Stimulated activated CD4-positive, alpha-beta T cell treated with anti-CD3 and anti-CD28 coated beads, Interleukin-2, amount 100 ng/mL, for 4 hours (primary cell): ENCODE measurements at places on chromosomes 5 and 9.

DNA sequence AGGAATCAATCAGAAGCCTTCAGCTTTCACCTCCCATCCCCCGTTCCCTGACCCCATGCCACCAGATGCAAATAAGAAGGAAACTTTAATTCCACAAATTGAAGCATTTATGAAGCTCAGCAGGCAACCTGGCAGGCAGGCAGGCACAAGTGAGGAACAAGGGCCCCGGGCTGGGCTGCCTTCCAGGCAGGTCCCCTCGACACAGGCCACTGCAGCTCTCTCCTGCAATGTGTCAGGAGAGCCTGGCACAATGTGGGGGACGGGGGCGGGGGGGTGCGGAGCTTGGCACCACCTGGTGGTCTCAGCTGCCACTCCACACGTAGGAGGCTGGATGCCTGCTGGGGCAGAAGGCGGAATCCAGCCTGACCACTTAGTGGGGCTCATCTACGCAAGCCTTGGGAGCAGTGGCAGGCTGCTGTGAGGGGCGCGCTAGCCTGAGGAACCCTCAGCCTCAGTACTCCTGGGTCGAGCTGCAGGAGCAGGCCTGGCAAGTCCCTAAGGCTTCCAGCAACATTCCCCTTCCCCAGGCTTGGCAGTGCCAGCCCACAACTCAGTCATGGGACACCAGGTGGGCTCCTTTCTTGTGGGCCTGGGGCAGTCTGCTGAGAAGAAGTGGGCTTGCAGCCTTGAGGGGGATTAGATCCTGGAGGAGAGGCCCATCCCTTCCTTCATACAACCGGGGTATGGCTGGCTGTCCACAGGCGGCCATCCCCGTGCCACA, 50.2 kb upstream of the KCNMB1 start:
- no peak for DNase-seq

DNA sequence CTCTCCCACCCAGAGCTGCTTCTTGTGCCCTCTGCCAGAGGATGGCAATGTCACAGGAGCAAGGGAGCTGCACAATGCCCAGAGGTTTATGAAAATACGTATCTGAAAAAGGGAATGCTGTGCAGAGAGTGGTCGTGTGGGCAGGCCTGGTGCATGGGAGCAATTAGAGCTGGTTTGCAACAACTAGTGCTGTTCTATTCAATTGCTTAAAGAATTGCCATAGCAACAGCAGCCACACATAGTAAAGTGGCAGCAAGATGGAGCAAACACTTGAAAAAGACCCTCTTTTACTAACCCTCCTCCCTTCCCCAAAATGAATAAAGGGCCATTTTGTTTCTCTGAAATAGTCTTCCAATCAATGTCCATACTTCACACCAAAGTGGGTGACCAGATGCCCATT, 166.3 kb downstream of the CRB2 start:
- no peak for DNase-seq

- DNase-seq = no peak
These were observed 57.2 kb upstream of the LPAR1 start for GRCh38 chr9:111095441-111095840.

GRCh38 chr5:162221910-162222309, 154.3 kb downstream of the GABRG2 start:
- DNase-seq = no peak

GRCh38 chr5:156356238-156356637, 29.3 kb downstream of the SGCD start:
- no peak for DNase-seq

- no peak for DNase-seq
These were observed 10.8 kb upstream of the NRARP start for GRCh38 chr9:137312852-137313325.

DNA sequence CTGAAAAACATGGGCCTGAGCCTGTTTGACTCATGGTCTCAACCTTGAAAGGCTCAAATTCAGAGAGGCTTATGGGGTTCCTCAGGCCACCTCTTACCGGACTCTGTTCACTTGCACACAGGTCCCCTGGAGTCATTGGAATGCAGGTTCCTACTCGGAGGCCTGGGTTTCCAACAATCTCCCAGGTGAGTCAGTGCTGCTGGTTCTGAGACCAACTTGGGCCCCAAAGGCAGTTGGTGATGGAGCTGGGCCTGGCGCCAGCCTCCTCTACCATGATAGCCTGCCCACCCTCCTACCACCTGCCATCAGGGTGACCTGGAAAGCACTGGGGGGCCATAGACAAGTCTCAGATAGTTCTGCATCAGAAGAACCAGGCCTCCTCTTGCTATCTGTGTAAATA, 188.4 kb downstream of the RGS3 start:
- no peak for DNase-seq

GRCh38 chr5:1877103-1878049, 5.3 kb downstream of the IRX4 start:
- no peak for DNase-seq

DNA sequence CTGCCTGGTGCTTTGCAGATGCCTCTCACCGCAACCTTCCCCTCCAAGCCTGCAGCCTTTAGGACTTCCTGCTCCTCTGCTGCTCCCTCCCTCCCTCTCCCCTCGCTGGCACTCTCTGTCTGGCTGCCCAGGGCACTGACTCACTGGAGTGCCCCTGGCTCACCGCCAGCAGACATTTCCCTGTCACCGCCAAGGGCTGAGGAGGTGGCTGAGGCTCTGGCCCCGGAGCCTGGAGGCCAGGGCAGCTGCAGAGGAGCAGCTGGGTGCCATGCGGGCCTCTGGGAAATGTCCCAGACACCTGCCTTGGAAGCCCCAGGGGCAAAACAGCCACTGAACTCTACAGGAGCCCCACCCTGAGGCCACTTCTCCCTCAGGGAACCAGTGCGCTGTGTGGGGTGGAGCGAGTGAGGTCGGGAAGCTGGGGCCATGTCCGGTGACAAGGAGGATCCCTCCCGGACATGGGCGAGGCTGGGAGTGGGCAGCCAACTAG, 53.4 kb downstream of the TENT4A start:
- DNase-seq = peak; percentile 12

DNA sequence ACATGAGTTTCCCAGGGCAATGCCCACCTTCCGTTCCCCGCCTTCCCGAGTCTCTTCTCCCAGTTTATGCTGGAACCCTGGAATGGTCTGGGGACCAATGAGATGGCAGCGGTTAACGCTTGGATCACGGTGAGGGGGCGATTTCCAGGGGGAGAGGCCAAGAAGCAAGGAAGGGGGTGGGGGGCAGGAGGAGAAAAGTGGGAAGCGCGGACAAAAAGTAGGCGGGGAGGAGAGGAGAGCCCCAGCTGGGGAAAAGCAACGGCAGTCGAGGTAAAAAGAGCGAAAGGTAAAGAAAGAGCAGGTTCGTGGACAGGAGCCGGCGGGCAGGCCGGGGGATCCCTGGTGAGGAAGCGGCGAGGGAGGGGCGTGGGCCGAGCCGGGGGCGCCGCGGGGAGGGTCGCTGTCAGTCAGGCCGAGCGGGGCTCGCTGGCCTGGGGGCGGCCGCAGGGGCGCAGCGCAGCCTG, 508 bp upstream of the SNCAIP start:
- DNase-seq = no peak

DNA sequence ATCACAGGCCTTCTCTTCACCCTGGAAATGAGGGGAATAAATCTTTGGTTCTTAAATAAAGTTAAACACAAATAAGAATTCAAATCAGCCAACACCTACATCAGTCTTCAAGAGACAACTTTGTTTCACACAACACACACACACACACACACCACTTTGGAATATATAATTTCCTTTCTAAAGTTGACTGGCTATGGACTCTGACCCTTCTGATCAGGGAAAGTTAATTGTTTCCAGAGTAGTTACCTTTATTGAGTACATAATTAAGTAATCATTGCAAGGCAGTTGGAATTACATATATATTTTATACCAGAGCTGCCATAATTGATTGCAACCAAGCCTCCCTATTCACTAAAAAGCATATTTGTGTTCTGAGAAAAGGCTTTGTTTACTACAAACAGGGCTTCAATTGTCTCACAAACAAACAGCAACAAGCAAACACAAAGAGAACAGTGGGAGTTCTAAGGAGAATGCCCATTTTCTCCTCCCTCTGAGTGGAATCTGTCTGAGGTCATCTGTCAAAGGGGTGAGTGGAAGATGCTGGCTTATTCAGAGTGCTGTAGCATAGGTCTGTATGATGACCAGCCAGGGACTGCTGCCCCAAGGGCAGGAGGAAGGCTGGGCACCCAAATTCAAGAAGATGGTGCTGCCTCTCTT, 136.6 kb downstream of the SEMA6A start:
- DNase-seq = no peak

DNA sequence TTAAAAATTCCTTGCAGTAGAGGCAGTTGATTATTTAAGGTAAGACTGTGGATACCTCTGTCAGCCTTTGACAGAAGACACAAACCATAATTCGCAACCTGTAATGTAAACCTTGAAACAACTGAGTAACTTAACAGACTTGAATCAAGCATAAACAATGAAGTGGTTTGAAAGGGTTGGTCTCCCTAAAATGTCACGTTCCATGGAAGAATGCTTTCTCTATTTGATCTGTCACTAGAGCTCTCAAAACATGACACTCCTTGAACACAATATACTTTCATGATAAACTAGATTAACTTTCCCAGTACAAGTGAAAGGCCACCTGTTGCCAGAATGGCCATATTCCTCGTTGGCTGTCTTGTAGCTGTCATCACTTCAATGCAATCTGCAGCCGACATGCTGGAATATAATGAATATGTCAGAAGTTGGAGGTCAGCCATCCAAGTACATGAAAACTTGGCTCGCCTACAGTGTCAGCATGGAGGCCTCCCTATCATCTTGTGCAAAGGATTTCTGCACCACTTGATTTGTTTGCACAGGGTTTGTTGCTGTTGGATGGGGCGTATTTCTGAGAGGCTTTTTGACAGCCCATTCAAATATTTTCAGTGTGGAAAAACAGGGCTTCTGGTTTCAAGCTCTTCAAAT, 228.0 kb downstream of the TLE4 start:
- DNase-seq = no peak

GRCh38 chr5:71475788-71476384, 20.4 kb downstream of the BDP1 start:
- no peak for DNase-seq

DNA sequence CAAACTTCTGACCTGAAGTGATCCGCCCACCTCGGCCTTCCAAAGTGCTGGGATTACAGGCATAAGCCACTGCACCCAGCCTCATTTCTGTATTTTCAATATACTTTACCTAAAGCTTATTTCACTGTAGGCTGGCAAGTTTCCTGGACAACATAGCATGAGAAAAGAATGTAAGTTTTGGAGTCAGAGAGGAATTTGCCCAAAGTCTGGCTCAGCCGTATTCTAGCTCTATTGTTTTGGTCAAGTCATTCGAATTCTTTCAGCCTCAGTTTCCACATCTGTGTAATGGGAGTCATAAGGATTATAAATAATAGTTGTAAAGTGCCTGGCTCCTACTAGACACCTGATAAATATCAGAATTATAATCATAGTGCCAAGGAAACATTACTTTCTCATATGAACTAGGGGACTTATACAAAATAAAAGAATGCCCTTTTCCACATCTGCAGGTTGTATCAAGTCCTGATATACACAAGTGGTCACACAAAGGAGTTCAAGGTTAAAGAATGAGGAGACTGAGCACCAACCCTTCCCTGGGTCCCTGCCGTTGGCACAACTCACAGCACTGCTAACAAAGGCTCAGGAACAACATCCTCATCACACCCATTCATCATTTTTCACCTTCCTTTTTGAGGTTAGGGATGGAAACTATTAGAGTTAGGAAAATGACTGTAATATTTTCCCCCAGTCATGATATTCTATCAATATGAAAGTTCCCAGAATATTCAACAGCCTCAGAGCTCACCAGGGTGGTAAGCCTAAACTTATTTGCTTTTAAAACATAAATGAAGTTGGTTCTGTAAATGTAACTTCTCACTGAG, 34.6 kb upstream of the RAI14 start:
- DNase-seq = no peak

GRCh38 chr5:14767735-14768507, 103.4 kb downstream of the OTULIN start:
- no peak for DNase-seq
